ENCODE measurements at places on chromosomes 2 and 18.

DNA sequence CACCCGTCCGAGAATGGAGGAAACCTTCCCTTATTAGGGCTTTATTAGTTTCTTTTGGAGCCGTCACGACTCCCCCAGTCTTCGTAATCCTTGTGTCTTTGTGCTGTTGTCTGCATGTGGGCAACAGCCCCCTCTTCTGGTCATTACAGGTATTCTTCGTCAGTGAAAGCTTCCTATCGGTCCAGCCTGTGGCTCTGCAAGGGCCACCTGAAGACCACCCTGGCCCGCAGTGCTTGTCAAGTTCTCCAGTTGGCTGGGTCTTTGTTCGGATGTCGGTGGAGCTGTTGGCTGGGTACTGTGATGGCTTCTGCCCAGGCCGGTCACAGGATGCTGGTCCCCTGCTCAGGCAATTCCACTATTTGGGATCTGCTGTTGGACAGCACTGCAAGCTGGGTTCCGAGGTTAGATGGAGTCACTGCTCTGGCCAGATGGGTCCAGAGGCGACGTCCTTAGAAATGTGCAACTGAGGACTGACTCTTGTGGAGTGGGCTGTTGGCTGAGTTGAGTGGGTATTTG, 19.2 kb downstream of the E2F6 start:
- peaks cover 79% of the 10 kb centered on the region for H3K36me3 ChIP-seq
- H3K27me3 ChIP-seq = no peaks in the 10 kb centered on the region
- no peak overlapping the region for H3K4me3 ChIP-seq
- DNase-seq = no peak
- no peaks in the 10 kb centered on the region for H3K4me1 ChIP-seq

DNA sequence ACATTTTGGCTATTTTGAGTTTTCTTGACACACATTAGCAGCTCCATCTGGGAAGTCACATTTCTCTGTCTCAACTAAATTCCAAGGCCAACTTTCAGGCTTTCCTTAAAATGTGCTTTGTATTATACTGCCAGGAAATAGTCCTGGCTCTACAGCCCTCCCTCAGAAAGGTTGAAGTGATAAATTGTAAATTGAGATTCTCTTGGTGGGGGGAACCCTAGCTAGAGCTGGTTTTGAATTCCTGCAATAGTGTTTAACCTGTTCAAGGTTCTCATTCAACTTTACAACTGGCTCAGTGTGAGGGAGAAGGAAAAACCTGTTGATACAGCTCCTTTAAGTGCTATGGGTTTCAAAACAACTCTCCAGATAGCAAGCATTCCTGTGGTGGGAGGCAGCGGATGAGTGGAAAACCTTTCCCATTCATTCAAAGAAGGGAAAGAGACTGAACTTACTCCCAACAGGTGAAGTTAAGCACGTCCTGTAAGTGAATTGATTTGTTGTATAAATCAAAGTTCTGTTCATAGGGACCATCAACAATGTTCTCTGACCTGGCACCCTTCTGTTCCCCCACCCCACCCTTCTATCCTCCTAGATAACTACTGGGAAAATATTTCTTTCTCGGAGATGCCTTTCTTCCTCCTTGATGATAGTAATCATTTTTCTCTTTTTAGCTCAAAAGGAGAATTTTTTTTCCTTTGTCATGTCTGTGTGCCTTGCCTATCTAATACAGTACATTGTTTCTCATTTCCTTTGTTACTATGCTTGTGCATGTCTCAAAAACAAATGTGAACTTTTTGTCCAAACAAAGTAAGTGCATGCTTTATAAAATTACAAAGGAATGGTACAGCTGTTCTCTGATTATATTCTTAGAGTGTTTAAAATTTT, 44.2 kb upstream of the SLC39A10 start:
- H3K4me3 ChIP-seq = no peak overlapping the region
- no peaks in the 10 kb centered on the region for H3K36me3 ChIP-seq
- peak overlapping the region; percentile 73 for H3K27ac ChIP-seq
- H3K27me3 ChIP-seq = no peaks in the 10 kb centered on the region
- H3K4me1 ChIP-seq = peaks cover 20% of the 10 kb centered on the region

DNA sequence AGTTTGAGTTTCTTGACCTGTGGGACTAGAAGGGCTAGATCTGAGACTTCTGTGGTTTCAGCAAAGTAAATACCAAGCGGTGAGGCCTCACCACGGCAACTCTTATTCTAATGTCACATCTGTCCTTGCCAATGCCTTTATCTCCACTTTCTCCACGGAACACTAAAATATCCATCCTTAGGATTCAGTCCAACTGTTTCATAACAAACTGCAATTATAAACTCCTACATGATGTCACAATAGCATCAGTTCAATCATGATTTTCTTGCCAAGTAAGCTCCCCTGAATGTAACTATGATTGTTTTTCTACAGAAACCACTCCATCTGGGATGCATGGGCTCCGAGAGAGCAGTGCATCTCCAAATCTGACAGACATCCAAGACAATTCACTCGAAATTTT, 79.6 kb downstream of the LRATD1 start:
- H3K36me3 ChIP-seq = no peaks in the 10 kb centered on the region
- no peak overlapping the region for H3K4me3 ChIP-seq
- no peak overlapping the region for H3K27ac ChIP-seq
- no peaks in the 10 kb centered on the region for H3K4me1 ChIP-seq
- no peaks in the 10 kb centered on the region for H3K27me3 ChIP-seq

DNA sequence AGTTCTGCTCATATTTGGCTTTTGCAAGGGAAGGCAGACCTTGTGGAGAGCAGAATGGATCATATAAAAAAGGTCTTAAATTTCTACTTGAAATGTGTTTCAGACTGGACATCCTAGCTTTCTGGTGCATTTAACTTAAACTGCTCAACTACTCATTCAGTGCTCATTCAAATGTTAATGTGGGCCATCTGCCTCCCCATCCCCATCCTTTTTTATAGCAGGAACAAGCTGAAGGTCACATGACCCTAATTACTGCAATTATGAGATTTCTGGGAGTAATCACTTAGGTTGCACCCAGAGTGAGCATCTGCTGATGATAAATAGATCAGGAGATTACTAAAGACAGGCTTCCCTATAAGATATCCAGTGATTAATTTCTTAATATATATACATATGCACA, 96.1 kb downstream of the MAP2 start:
- H3K4me1 ChIP-seq = no peaks in the 10 kb centered on the region
- H3K4me3 ChIP-seq = no peak overlapping the region
- no peaks in the 10 kb centered on the region for H3K27me3 ChIP-seq
- H3K36me3 ChIP-seq = no peaks in the 10 kb centered on the region
- DNase-seq = no peak

GRCh38 chr2:70901227-70902066, 34.3 kb upstream of the ATP6V1B1 start:
- H3K4me1 ChIP-seq = no peaks in the 10 kb centered on the region
- no peak overlapping the region for H3K27ac ChIP-seq
- H3K36me3 ChIP-seq = no peaks in the 10 kb centered on the region
- peaks cover 66% of the 10 kb centered on the region for H3K27me3 ChIP-seq
- H3K4me3 ChIP-seq = peak overlapping the region; percentile 46

DNA sequence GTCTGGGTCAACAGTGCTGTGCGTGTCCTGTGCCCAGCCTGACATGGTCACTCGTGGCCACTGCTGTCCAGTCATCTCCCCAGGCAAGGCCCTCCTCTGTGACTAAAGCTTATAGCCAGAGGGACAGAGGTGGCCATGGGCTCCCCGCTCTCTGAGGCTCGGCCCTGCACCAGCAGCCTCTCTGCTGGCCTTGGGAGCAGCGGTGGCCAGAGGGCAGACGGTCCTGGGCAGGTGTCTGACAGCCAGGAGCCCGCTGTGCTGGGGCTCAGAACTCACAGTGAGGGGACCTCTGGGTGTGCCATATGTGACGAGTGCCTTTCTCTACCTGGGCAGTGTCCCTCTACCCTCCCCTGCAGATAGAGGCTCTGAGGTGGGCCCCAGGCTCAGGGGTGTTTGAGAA, 98.7 kb downstream of the FAM210A start:
- H3K4me3 ChIP-seq = no peak overlapping the region
- H3K36me3 ChIP-seq = no peaks in the 10 kb centered on the region
- H3K4me1 ChIP-seq = no peaks in the 10 kb centered on the region
- no peak for DNase-seq
- H3K27me3 ChIP-seq = no peaks in the 10 kb centered on the region
- H3K27ac ChIP-seq = no peak overlapping the region

DNA sequence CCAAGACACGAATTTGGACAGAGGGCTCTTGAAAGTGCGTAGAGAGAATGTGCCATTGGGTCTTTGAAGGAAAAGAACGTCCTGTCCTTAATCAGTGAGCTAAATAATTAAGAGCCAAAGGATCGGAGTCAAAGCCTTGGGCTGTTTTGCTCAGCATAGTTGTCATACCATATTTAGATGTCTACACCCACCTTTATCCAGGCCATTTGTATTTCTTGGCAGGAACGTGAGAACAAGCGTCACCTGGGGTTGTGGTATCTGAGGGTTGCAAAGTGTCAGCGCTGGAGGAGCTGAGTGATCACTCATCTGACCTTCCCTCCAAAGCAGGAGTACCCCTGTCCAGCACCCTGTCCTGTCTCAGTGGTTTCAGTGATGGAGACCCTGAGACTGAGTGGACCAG, 4.5 kb downstream of the LPIN1 start:
- DNase-seq = no peak
- no peak overlapping the region for H3K4me3 ChIP-seq
- H3K36me3 ChIP-seq = peaks cover 2% of the 10 kb centered on the region

- no peaks in the 10 kb centered on the region for H3K4me1 ChIP-seq
- no peaks in the 10 kb centered on the region for H3K27me3 ChIP-seq
- H3K27ac ChIP-seq = no peak overlapping the region
- no peak for DNase-seq
- no peak overlapping the region for H3K4me3 ChIP-seq
These were observed 554.5 kb downstream of the STK39 start for GRCh38 chr2:167692936-167693335.

DNA sequence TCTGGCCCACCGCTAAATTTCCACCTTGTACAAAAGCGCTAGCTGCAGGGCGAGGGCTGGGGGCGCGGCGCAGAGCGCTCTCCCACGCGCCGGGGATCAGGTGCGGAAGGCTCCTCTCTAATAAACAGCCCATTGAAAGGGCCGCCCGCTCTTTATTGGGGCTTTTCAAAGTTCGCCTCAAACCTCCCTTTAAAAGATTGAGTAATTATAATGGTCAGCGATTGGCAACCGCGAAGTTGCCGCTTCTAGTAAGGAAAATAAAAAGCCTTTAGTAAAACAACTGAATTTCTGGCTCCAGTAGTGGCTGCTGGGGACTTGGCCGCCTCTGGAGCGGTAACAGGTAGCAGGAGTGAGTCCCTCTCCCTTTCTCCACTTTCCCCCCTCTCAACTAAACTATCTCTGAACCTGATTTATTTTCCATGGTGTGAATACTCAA, 755 bp downstream of the NEUROD1 start:
- no peaks in the 10 kb centered on the region for H3K4me1 ChIP-seq
- H3K27me3 ChIP-seq = peaks cover 91% of the 10 kb centered on the region
- no peak overlapping the region for H3K4me3 ChIP-seq
- no peak overlapping the region for H3K27ac ChIP-seq

DNA sequence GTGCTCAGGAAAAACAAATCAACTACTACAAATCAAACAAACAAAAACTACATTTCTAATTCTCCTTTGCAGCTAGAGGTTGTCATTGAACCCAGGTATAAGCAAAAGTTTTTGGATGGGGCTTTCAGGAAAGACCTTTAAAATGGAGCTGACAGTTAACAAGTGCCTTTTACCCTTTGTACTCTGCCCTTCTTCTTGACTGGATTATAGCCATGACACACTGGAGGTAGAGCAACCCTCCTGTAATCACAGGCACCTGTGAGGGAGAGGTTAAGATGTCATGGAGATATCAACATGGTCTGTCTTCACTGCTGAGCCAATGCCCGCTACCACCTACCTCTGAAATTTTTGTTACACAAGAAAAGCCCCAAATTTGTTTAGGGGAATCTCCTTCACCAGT, 100.0 kb upstream of the GLS start:
- H3K36me3 ChIP-seq = no peaks in the 10 kb centered on the region
- H3K27ac ChIP-seq = no peak overlapping the region
- DNase-seq = no peak

DNA sequence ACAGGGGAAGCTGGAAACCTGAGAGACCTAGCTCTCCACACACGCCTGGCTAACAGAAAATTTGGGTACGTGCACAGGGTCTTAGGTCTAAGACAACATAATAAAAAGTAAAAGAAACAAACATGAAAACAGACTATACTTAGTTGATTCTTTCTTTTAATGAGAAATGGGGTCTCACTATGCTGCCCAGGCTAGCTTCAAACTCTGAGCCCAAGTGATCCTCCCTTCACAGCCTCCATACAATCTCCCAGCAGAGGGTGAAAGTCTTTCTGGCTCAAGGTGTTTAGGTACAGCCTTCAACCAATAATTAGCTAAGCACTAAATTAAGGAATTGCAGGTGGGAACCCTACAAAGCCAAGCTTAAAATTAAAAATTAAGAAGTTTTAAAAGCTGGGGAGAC, 116.2 kb downstream of the MEMO1 start:
- H3K4me1 ChIP-seq = no peaks in the 10 kb centered on the region
- no peak overlapping the region for H3K4me3 ChIP-seq
- DNase-seq = no peak
- peaks cover 17% of the 10 kb centered on the region for H3K36me3 ChIP-seq
- H3K27me3 ChIP-seq = no peaks in the 10 kb centered on the region

- no peaks in the 10 kb centered on the region for H3K4me1 ChIP-seq
- H3K4me3 ChIP-seq = no peak overlapping the region
- H3K27me3 ChIP-seq = peaks cover 6% of the 10 kb centered on the region
- H3K36me3 ChIP-seq = no peaks in the 10 kb centered on the region
- DNase-seq = no peak
- H3K27ac ChIP-seq = no peak overlapping the region
These were observed 13.7 kb upstream of the KIF5C start for GRCh38 chr2:148861367-148861766.

All from RWPE2 (cell line).